ENCODE measurements at places on chromosomes 13 and 19.

DNA sequence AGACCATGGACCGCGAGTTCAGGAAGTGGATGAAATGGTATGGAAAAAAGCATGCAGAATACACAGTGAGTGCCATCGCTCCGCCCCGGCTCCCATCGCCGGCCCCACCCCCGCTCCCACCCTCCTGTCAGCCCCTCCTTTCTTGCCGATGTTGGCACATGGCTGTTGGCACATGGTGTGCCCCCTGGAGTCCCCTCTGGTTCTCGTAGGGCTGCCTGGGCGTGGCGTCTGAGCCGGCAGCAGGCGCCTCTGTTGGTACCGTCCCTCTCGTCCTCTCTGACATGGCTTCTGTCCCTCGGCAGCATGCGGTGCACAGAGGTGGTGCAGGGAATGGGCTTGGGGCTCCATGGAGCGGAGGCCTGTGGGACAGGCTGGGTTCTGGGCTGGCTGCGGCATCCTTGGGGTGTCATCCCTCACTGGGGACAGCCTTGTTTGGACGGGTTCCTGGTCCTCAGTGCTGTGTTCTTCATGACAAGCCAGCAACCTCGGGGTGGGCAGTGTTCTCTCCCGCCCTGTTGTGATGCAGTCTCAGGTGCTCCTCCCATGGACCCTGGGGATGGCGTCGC lies 30.9 kb downstream of the DOT1L start:
- no peak for DNase-seq

DNA sequence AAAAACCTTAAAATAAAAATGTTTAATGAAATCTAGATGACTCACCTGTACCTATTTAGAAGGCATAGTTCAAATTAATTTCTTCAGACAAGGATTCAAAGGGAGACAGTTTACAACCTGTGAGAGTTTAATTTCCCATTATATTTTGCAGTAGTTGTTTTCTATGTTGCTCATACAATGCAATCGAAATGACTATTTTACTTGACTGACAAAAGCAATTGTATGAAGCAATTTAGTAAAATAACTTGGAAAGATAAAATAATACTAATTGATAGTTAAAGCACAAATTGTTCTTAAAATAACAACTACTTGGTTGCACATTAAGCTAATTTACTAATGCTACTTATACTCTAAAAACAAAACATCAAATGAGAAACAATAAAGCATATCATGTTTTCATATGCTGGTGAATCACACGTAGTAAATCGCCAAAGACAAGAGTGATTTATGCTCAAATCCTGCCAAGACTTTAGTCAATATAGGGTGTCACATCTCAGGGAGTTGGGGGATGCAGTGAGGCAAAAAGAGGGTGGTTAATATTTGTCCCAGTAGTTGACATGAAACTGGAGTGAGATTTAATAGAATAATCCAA lies 6.4 kb downstream of the DACH1 start:
- no peak for DNase-seq

- DNase-seq = no peak
These were observed 271.4 kb downstream of the NALCN start for GRCh38 chr13:101144808-101145419.

- DNase-seq = no peak
These were observed 42.3 kb downstream of the DEDD2 start for GRCh38 chr19:42174958-42175734.

DNA sequence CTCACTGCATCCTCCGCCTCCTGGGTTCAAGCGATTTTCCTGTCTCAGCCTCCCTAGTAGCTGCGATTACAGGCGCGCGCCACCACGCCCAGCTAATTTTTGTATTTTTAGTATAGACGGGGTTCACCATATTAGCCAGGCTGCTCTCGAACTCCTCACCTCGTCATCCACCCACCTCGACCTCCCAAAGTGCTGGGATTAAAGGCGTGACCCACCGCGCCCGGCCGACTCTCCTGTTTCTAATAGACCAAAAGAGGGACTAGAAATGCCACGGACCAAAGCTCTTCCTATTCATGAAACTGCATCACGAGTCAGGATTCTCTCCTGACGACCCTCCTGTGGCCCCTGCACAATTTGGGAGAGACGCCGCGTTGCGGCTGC lies 563 bp downstream of the ZNF43 start:
- no peak for DNase-seq

GRCh38 chr13:71626421-71627117 lies 240.4 kb downstream of the DACH1 start:
- DNase-seq = no peak

DNA sequence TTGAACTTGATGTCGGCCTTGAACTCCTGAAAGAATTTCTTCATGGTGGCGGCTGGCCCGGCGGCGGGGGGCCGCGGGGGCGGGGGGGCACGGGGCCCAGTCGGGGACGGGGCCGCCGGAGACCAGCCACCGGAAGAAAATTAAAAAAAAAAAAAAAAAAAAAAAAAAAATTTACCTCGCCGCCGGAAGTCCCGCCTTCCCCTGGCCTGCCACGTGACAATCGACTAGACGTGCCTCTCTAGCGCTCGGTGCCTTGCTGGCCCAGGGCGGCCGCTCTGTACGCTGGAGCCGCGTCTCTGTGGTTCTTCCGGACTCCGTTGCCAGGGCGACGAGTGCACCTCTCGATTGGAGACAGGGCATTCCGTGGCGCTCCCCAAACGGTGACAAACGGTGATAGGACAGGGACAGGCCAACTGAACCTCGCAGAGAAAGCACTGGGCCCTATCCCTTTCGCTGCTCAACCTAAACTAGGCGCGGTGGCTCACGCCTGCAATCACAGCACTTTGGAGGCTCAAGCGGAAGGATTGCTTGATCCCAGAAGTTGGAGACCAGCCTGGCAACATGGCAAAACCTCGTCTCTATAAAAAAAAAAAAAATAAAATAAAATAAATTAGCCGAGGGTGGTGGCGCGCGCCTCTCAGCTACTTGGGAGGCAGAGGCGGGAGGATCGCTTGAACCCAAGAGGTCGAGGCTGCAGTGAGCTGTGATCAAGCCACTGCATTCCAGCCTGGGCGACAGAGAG lies at the start of gene UBXN6:
TSS of gene UBXN6 (minus strand) at position 141 of the 742 bp plus-strand sequence. CDS start at position 44, 97 bp downstream.
- DNase-seq = peak; percentile 90

DNA sequence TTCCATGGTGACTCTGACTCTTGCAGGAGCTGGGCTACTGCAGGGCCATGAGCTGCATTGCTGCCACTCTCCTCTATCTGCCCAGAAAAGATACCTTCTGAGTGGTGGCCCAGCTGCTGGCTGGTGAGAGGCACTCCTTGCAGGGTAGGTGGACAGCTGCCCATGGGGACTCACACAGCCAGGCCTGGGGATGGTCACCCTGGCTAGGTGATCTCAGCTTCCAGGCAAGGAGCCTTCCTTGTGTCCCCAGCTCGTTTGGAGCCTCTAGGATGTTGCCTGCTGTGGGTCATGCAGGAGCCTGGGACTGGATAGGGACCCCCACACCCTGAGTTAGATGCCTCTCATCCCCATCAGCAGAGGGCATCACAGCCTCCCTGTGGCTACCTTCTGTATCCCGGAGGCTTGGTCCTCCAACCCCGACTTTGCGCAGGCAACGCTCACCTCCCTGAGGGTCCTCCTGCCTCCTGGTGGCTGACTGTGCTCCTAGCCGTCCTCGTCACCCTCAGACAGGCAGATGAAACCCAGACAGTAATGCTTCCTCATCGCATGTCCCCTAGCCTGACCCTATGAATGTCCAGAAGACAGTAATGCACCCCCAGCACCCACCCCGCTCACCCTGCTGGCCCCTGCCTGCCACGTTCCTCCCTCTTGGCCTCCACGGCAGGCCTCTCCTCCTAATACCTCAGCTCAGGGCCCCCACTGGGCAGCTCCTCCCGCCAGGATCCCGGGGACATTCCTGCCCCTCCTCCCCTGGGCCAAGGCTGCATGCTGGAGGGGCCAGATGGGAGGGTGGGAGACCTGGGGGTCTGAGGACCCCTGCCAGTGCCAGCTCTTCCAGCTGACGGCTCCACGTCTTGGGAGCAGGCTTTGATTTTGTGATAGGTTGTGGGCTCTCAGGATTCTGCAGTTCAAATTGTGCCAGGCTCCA lies 13.6 kb upstream of the ZNF14 start:
- no peak for DNase-seq

DNA sequence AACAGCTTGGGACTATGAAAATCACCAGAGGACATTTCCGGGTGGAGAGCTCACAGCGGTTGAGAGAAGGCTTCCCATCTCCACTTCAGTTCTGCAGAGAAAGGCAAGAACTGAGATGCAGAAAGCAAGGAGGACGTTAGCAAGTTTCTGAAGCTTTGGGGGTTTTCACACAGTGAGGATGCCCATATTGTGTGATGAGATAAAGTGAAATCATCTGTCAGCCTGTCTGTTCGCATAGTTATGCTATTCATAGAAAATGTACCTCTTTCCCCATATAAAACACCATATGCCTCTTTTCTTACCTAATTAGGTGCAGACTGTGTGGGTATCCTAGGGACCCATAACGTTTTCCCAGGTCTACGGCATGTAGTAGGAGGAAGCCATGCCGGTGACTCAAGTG lies 27.5 kb downstream of the ZIC5 start:
- no peak for DNase-seq

- no peak for DNase-seq
These were observed 2.6 kb upstream of the JUNB start for GRCh38 chr19:12788682-12789097.

DNA sequence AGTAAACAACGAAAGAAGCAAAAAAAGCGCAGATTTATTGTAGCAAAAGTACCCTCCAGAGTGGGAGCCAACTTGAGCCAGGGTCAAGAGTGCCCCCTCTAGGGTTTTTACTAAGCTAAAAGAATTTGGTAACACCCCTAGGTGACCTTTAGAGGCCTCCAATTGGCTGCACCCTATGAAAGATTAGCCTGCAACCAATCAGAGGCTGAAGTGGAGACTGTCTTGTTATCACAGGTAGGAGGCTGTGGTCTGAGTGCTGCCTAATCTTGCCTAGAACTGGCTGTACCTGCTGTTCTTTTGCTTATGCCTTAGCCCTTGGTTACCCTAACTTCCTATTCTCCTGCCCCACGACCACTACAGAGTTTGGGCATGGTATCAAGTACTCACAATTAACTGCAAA lies 38.3 kb downstream of the ANKRD10 start:
- DNase-seq = no peak

DNA sequence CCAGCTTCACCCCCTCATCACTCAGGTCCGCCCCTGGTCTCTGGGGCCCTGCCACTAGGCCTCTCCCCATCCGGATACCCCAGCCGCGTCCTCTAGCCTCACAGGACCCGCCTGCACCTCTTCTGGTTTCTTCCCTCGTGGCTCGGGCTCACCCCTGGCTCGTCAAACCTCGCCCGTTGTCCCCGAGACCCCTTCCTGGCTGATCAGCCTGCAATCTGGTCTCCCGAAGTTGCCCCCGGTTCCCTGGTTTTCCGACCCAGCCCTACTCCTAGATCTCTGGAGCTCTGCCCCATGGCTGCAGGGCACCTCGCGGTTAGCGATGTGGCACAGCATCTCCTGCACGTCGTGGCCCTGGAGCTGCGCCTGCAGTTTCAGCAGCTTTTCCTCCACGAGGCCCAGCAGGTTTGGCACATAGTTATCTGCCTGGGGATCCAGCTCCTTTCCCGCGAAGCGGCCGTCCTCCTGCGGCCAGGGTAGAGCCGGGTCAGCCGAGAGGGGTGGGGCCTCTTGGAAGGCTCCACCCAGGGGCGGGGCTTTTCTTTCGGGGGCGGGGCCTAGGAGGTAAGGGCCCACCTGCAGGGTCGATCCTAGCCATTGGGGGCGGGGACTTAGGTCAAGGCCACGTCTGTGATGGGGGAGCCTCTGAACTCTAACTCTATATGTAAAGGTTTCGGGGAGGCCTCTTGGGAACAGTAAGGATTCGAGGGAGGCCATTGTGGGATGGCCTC lies 2.4 kb upstream of the RGL3 start:
- DNase-seq = no peak

DNA sequence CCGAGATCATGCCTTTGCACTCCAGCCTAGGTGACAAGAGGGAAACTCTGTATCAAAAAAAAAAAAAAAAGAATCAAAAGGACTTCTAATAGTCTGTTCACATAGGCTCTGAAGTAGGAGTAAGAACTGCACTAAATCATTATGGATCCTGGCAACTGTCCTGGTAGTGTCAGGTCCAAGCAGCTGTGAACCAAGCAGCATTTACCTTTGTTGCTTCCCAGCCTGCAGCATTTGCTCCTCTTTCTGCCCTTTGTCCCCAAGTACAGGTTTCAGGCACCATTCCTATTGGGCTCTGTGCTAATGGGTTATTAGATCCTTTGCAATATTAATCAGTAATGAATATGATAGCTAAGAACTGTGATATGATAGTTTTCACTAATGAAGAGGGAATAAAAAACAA lies 77.4 kb upstream of the NBEA start:
- no peak for DNase-seq

DNA sequence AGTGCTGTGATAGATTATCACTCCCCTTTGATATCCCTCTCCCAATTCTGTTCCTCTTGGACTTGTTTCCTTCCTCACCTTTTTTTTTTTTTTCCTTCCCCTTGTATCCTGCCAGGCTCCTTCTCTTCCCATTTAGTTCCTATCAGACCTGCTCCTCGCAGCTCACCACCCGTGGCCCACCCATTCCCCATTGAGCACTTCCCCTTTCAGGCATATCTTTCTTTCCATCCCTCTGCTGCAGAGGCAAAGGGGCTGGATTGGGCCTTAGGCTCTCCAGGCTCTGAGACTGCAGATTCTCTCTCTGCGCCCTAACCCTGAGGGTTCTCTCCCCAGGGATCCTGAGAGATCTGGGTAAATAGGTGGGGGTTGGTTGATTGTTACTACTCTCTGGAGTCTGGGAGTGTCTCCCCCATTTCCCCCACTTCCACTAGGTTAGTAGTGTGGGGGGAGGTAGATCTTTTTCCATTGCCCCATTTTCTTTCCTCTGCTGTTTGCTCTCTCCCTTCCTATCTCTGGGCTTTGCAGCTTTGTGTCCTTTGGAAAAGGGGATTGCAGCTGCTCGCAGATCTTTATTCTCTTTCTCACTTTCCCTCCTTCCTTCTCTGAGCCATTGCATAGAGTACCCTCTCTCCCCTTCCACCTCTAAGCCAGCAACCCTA lies 2.3 kb downstream of the ARHGAP35 start:
- DNase-seq = no peak

DNA sequence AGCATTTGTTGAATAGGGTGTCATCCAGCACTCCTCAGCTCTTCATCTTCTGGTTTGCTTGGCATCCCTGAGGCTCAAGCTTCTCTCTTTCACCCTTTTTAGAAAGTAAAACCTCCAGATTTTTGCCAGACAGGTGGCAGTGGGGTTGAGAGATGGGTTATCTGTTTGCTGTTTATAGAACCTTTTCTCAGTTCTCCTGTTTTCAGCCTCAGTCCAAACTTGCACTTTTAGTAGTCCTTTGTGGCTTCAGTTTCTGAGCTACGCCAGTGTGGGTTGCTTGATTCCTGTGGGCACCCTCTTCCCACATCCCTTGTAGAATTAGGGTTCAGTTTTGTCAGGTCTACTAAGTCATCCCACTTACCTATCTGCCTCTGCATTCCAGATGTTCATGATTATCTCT lies 147.9 kb downstream of the PAN3 start:
- no peak for DNase-seq

GRCh38 chr19:49361438-49362047 lies 673 bp downstream of the TEAD2 start:
- DNase-seq = no peak

DNA sequence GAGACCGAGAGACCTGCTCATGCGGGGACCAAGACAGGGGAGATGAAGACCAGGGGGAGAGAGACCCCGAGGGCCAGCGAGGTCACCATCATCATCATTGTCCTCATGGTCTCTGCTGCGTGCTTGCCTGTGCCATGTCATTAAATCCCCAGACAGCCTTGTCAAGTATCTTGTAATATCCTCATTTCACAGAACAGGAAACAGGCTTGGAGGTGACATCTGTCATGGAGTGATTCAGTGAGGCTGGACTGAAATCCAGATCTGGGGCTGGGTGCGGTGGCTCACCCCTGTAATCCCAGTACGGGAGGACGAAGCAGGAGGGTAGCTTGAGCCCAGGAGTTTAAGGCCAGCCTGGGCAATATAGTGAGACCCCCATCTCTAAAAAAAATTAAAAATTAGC lies 5.9 kb upstream of the NANOS2 start:
- no peak for DNase-seq
